PC-3 (cell line): ENCODE measurements at places on chromosomes 7 and 10.

DNA sequence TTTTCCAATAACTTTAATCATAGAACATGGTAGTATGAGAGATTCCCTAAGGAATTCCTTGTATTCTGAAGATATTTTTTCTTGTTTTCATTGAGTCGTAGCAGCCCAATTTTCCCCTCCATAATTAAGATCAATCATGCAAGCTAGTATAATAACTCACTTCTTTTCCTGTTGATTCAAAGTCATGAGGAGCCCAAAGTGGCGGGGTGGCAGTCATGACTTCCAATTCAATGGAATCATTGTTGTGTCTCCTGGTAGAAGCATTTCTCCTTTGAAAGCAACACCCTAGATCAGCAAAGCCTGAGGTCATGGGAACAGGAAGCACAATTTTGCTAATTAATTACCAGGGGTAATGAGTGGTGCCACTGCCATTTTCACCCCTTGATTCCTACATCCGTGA lies 77.6 kb upstream of the MAGI2 start:
- DNase-seq = no peak

- DNase-seq = peak; percentile 79
Observed at GRCh38 chr10:104300736-104301292, 31.8 kb downstream of the GSTO2 start.

- no peak for DNase-seq
Observed at GRCh38 chr7:77415476-77415822, 700 bp downstream of the GSAP start.

GRCh38 chr10:62619413-62619738 lies 185.1 kb upstream of the ADO start:
- no peak for DNase-seq

- no peak for DNase-seq
Observed at GRCh38 chr10:6234371-6234770, 31.6 kb downstream of the PFKFB3 start.

DNA sequence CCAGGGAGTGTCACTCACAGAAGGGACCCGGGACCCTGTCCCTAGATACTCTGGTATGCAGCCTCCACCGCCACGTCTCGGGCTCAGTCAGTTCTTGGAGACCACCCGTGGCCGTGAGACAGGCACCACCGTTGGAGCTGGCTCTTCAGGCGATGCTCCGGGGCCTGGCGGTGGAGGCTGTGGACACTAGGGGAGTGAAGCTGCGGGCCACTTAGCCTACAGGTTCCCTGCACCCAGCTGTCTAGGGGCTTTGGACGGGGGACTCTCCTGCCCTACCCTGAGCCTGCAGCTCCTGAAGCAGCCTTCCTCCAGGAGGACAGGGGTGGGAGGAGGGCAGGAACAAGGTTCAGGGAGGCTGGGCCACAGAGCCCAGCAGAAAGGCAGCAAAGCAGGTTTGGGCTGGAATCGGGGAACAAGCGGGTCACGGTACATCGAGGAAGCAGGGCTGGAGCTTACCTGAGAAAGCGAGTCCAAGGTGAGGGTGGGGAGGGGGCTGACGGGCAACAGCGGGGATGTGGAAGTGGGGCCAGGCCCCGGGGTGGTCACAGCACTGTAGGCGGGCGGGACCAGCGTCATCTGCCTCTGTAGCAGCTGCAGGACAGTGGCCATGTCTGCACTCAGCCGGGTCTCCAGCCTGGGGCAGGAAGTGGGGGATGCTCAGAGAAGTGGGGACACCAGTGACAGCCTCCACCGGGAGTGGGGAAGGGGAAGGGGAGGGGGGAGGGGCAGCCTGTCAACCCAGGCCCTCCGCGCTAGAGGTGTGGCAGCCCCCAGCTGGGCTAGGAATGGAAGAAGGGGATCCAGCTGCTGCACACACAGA lies 31.5 kb downstream of the KCNH2 start:
- DNase-seq = no peak

DNA sequence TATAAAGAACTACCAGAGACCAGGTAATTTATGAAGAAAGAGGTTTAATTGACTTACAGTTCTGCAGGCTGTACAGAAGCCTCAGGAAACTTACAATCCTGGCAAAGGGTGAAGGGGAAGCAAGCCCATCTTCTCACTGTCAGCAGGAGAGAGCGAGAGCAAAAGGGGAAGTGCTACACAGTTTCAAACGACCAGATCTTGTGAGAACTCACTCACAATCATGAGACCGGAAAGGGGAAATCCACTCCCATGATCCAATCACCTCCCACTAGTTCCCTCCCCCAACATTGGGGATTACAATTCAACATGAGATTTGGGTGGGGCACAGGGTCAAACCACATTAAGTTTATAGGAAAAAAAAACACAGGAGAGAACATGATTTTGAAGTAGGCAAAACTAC lies 222.1 kb upstream of the SHH start:
- DNase-seq = peak; percentile 43

- no peak for DNase-seq
Observed at GRCh38 chr7:6433784-6434615, 13.8 kb downstream of the DAGLB start.

GRCh38 chr7:64574540-64575099 lies 11.7 kb upstream of the ZNF680 start:
- DNase-seq = no peak

DNA sequence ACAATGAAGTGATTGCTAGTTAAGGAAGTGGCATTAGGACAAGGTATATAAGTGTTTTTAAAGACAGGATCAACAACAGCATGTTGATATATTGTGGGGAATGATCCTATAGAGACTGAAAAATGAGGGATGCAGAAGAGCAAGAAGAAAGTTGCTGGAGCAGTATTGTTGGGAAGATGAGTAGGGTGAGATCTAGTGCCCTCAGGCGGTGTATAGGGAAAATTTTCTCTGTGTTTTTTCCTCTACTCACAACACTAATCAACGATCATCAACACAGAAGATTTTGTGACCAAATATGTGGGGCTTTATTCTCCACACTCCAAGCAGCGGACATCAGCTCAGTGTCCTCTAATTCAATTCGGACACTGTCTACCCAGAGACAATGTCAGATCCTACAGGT lies 9.6 kb upstream of the PTTG1IP2 start:
- DNase-seq = peak; percentile 25

GRCh38 chr10:113431398-113432160 lies 121.3 kb upstream of the HABP2 start:
- no peak for DNase-seq
